ENCODE measurements at places on chromosomes 12 and 14. TPM values are rescaled to one million over a fixed set of nuclear protein-coding genes. Genes with fewer than 3 reads are reported as not detected.

The C12orf54 gene
- 0.27 TPM for total RNA-seq

GRCh38 chr12:6703631-6704030 lies 3.0 kb upstream of the PIANP start:
- DNase-seq, result peak; percentile 85

- no peak for DNase-seq
Observed at GRCh38 chr12:37548266-37548805, 768.2 kb upstream of the ALG10B start.

DNA sequence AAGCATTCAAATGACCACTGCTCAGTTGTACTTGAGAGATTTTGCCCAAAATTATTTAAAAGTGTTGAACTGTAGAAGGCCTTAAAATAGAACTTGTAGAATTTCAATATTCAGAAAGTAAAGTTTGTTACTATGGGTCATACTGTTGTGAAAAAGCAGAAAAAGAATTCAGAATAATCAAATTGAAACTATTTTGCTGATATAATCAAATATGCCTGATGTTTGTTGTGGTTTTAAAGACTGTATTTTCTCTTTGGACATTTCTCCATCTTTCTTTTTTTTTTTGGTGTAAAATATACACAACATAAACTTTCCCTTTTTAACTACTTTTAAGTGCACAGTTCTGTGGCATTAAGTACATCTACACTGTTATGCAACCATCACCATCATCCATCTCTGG lies 374.7 kb downstream of the APAF1 start:
- DNase-seq, result no peak

DNA sequence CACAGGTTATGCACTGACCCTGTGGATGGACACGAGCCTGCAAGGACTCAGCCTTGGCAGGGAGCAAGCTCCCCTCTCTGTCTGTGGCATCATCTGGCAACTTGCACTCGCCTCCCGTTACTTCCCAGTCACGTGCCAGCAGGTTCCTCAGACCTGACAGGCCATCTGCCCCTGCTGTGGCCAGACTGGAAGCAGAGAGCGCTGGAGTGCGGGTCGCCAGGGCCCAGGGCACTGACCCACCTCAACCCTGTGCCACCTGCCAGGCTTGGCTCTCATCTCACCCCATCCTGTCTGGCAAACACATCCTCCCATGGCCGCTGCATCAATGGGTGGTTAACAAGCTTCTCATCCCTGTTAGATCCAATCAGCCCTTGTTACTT lies 28.4 kb downstream of the SLC6A12 start:
- DNase-seq, result no peak

DNA sequence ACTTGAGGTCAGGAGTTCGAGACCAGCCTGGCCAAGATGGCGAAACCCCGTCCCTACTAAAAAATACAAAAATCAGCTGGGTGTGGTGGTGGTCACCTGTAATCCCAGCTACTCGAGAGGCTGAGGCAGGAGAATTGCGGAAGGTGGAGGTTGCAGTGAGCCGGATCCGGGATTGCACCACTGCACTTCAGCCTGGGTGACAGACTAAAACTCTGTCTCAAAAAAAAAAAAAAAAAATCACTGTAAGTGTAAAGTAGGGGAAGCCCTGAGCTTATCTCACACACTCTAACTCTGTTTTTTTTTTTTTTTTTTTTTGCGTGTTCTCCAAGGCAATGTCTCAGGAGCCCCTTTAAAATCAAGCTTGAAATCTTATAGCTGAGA lies 421 bp upstream of the RBMS2 start:
- no peak for DNase-seq

DNA sequence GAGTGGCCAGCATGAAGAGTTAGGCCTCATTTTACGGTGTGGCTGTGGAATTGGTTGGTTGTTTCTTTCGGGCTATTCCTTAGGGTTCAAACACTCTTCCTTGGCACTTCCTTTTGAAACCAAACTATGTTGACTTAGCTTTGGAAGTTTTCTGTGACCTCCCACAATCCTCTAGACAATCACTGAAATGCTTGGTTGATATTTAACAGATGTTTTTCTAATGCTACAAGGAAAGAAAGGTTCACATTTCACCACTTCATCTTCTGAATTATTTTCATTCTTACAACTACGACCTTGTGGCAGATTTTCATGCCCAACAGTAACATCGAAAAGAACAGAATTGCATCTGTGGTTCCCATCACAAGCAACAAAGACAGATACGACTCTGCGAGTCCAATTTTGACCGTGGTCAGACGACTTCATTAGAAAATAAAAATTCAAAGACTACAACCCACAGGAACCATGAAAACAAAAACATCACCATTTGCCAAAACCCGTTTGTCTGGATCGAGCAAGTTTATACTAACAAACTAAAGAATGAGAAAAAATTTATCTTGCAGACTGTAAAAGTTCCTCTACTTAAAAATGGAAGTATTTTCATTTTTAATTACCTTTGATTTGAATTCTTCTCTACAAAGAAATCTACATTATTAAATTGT lies 16.9 kb downstream of the PRKAB1 start:
- DNase-seq, result no peak

DNA sequence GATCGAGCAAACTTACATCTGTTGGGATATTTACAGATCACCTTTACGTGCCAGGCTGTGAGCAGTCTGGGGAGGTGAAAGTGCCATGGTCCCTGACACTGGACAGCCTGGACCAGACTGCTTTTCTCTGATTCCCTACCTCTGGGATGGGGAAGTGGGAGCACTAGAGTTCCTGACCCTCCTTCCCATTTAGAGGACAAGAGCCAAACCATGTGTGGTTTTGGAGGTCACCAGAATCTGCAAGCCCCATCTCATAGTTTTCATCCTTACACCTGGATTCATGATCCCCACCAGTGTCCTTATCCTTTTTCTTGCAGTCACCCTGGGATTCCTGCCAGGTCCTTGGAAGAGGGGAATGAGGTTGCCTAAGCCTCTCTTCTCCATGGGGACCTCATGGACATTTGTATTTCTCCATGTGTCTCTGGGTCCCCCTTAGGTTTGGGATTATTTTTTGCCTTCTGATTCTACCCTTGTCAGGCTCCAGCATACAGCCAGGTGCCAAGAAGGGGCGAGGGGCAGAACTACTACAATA lies 1.5 kb upstream of the WNT10B start:
- DNase-seq, result no peak

DNA sequence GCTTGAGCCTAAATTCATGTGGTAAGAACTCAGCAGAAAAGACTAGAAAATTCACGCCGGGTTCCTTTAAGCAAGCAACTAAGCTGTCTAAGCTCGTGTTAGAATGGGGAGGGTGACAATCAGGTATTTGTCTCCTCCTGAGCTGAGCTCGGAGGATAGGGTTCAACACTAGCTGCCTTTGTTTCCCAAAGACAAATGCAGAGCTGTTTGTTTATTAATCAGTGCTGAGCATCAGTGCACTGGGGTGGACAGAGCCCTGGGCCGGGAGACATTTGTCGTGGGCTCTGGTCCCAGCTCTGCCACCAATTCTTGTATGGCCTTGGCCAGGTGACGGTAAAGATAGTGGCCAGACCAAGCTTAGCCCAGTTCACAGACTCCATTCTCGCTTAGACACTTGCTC lies 43.7 kb downstream of the DEGS2 start:
- no peak for DNase-seq

The OR4K2 gene
- under 0.01 TPM for total RNA-seq

- DNase-seq, result no peak
Observed at GRCh38 chr12:678747-679712, 15.8 kb upstream of the NINJ2 start.

DNA sequence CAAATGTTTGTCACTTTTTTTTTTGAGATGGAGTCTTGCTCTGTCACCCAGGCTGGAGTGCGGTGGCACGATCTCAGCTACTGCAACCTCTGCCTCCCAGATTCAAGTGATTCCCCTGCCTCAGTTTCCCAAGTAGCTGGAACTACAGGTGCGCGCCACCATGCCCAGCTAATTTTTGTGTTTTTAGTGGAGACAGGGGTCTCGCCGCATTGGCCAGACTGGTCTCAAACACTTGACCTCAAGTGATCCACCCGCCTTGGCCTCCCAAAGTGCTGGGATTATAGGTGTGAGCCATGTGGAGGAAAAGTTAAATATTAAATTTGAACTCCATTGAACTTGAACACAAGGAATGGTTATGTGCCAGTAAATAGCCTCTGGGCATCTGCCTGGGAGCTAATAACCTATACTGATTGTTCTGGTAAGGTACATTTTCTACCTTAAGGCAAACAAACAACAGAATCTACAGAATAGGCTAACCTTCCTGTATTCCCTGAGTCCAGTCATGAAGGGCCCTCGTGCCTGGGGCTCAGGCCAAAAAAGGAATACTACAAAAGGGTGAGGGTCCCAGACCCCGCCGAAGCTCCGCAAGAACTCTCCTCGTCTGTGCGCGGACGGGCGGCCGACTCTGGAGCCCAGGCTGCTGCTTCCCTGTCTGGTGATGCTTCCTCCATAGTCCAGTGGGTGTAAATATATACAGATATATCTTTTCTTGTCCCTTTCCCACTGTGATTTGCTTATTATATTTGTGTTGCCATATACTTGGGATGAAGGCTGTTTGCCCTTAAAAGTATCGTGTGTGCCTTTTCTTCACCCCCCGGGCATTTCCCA lies 74.0 kb upstream of the EIF5 start:
- DNase-seq, result no peak

GRCh38 chr14:103561381-103562178 lies 877 bp downstream of the BAG5 start:
- no peak for DNase-seq

DNA sequence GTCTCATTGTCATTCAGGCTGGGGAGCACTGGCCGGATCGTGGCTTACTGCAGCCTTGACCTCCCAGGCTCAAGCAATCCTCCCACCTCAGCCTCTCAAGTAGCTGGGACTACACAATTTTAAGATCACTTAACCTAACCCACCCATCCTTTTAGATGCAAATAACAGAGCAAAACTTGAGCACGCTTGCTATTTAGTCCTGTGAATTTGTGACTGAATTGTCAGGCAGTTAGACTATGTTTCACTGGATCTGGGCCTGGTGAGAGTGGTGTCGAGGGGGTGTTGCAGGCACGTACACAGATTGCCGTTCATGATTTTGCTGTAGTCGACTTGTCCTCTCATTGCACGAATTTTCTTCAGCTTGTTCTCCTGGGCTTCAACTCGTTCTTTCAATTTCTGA lies 38.2 kb downstream of the ZFYVE21 start:
- no peak for DNase-seq

DNA sequence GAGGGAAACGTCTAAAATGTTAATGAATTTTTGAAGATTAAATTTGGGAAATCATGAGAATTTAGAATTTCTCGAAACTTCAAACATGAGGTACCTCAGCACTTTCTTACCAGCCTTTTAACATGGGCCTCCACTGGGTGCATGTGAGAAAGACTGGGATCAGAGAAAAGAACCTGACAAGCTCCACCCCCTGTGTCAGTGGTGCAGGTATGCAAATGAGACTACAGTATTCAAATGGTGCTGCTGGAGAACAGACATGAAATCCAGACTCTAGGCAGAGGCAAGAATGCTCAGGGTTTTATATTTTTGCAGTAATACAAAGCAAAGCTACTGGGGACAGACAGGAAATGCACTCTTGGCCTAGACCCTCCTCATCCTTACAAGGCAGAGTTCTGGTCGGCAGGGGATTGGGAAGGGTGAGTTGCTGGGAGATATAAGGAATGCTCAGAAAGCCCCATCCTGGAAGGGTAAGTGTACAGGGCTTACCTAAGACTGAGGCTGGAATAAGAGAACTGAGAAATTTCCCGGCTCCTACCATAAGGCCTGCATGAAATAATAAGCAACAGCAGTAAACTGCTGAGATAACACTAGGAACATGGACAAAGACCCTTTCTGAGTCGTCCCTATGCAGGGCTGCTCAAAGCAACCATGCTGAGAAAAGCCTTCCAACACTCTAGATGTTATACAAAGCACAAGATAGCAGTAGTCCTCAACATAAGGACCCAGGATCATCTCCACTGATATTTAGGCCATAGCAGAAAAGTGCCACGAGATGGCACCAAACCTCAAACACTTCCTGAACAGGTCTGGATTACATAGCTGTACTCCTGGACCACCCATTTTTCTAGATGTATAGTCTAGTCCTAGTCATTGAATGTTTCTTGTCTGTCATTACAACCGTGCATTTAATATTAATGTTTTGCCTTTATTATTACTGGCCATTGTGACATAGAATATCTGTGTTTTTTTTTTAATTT lies 260.8 kb downstream of the RASSF9 start:
- DNase-seq, result peak; percentile 67

The P2RX2 gene
- not detected for total RNA-seq

DNA sequence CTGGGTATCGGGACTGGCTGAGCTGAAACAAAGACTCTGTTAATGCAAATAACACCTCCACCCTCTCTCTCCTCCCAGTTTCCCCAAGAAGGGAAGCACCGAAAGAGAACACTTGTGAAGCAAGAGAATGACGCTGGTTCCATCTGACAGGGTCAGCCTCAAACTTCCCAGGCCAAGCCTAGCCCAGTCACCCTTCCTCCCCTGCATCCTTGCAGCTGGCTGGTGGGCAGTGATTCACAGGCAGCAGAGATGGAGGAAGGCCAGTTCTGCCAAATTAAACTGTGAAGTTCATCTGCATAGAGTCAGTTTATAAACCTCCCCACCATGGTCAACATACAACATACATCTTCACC lies 2.8 kb downstream of the LRRC74A start:
- no peak for DNase-seq

The DCN gene
- not detected for total RNA-seq

The DTX3 gene
- total RNA-seq, result 32.9 TPM

- no peak for DNase-seq
Observed at GRCh38 chr12:131829356-131829747, 1.2 kb downstream of the MMP17 start.

DNA sequence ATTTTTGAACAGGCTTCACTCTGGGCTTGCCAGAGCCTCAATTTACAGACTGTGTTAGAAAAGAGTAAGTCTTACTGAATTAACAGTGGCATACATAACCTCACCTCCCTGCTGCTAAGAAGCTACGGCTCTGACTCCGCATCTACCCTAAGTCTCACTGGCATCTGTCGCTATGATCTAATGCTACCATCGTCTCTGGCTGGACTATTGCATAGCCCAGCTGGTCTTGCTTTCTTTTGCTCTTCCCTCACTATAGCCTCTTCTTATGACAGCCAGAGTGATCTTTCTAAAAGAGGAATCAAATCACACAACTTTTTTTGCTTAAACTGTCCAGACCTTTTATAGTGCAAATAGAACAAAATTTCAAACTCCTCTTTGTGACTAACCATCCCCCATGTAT lies 81.1 kb downstream of the SLC24A4 start:
- DNase-seq, result no peak

- peak; percentile 47 for DNase-seq
Observed at GRCh38 chr12:101414533-101415119, 7.1 kb upstream of the ARL1 start.

All from hematopoietic multipotent progenitor cell (in vitro differentiated cells).